ENCODE measurements at places on chromosomes 7 and 10.

- no peak for DNase-seq
Observed at GRCh38 chr7:134246347-134246746, 70.4 kb downstream of the SLC35B4 start.

- no peak for DNase-seq
Observed at GRCh38 chr10:94489976-94490788, 55.4 kb upstream of the HELLS start.

GRCh38 chr7:49229246-49229645 is 304.9 kb downstream of the CDC14C start:
- no peak for DNase-seq

DNA sequence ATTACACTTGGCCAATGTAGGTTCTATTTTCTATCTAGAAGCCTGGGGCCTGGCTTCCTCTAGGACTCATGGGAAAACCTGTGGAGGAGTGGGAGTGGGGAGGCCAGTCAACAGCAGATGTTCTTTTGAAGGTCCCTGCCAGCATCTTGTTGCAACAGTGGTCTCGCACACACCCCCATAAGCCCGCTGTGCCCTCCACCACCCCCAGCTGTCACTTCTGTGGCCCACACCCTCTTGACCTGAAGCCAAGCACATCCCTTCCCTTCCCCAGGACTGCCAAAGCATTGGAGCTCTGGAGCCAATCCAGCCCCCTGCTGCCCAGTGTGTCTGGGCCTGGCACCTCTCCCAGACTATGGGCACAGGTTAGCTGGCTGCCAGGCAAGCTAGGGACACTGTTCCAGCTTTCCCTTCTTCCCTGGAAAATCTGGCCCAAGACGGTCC is 1.9 kb upstream of the STX1A start:
- no peak for DNase-seq

DNA sequence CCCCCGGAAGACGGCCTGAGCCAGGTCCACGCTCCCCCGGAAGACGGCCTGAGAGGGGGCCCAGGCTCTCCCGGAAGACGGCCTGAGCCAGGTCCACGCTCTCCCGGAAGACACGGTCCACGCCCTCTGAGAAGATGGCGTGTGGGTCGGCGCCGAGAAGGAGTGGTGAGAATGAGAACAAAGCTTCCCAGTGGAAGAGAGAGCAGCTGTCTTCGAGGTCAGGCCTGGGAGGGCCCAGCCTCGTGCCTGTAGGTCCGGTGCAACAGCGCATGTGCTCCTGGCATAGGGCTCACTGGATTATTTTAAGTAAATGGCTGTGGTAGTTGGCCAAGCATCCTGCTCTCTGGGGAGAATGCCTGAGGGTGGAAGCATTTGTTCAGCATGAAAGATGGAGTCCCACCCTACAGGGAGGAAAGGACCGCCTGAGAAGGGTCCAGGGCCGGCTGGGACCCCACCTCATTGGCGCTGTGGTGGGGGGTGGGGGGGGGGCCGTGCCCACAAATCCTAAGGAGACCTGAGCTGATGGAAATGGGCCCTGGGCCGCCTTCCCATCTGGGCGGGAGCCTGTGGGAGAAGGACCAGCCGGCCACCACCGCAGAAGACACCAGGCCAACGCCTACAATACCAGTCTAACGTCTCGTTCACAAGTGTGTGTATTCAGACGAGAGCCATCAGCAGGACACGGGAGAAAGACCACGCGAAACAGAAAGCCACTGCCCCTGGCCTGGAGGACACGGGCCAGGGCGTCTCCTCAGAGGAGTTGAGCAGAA is 210.0 kb downstream of the WDR37 start:
- no peak for DNase-seq

DNA sequence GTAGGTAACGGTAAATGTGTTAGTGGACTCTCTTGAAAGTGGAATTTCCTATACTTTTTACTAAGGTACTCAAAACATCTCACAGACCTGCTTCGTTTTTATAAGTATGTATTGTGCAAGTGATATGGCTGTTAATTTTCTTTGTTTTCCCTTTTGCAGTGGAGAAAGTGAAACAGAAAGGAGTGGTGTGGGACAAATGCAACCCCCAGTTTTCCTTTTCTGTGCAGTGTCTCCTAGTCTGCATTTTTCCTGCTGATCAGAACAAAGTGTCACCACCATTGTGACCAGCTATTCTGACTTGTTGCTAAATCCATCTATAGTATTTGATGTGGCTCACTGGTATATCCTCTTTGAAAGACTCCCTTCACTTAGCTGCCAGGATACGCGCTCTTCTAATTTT is 410.0 kb downstream of the EXOC4 start:
- DNase-seq = no peak

DNA sequence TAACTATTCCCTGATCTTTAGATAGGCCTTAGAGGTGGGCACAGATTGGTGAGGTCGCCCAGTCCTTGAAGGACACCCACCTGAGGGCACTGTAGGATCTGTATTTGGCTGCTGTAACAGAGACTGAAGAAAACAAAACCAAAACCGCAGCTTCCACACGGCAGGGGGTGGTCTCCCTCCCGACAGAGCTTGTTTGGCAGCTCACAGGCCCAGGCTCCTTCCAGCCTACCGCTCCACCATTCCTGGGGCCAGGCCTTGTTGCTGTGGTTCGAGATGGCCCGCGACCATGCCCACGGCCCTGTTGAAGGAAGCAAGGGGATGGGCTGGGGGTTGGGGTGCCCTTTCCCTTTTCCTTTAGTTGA is 30.4 kb downstream of the ZNF783 start:
- no peak for DNase-seq

Data from BJ (cell line).